Right cardiac atrium (tissue), 5 donors: ENCODE measurements at places on chromosomes 12 and 14. TPM values are rescaled to one million over a fixed set of nuclear protein-coding genes. Genes with fewer than 3 reads are reported as not detected.

Gene CIROP
- not detected for total RNA-seq

Gene AMIGO2
- total RNA-seq, result 6.8 TPM

Gene CCDC38
- total RNA-seq, result not detected

Gene NKX2-1
- total RNA-seq, result not detected

Gene PRIM1
- 3.1 TPM for total RNA-seq

Gene RNASE7
- not detected for total RNA-seq

Gene TMEM229B
- 11.8 TPM for total RNA-seq

Gene KCNA5
- 140 TPM for total RNA-seq

Gene LBHD2
- not detected for total RNA-seq

Gene KSR2
- 0.03 TPM for total RNA-seq

Gene DNAH10
- total RNA-seq, result 0.09 TPM

Gene PRB2
- total RNA-seq, result not detected

Gene SDR9C7
- not detected for total RNA-seq

Gene KRT83
- not detected for total RNA-seq

Gene RNF212B
- total RNA-seq, result not detected

Gene RERGL
- total RNA-seq, result 1.4 TPM

Gene ALX1
- not detected for total RNA-seq

Gene PTPRO
- 1.4 TPM for total RNA-seq

Gene GUCY2C
- not detected for total RNA-seq

Gene ASCL1
- not detected for total RNA-seq

Gene DAO
- total RNA-seq, result not detected

Gene EML5
- total RNA-seq, result 0.40 TPM

Gene RD3L
- total RNA-seq, result 11.2 TPM

Gene GALNT16
- 50.9 TPM for total RNA-seq

Gene ESR2
- total RNA-seq, result 0.40 TPM

Gene IKZF4
- total RNA-seq, result 7.0 TPM

Gene IFNG-AS1
- total RNA-seq, result not detected

Gene ACSM4
- not detected for total RNA-seq

Gene DBX2
- 0.65 TPM for total RNA-seq

Gene PIGH
- 14.2 TPM for total RNA-seq

Gene LGR5
- not detected for total RNA-seq

Gene IGFBP6
- 49.7 TPM for total RNA-seq

Gene ADAM21
- total RNA-seq, result 0.34 TPM
